ENCODE measurements at places on chromosomes 1 and 21.

- DNase-seq: no peak
Measured at GRCh38 chr1:182149411-182149965, 88.0 kb upstream of the ZNF648 start.

GRCh38 chr1:25128121-25128621 is 104.1 kb downstream of the SYF2 start:
- no peak for DNase-seq

DNA sequence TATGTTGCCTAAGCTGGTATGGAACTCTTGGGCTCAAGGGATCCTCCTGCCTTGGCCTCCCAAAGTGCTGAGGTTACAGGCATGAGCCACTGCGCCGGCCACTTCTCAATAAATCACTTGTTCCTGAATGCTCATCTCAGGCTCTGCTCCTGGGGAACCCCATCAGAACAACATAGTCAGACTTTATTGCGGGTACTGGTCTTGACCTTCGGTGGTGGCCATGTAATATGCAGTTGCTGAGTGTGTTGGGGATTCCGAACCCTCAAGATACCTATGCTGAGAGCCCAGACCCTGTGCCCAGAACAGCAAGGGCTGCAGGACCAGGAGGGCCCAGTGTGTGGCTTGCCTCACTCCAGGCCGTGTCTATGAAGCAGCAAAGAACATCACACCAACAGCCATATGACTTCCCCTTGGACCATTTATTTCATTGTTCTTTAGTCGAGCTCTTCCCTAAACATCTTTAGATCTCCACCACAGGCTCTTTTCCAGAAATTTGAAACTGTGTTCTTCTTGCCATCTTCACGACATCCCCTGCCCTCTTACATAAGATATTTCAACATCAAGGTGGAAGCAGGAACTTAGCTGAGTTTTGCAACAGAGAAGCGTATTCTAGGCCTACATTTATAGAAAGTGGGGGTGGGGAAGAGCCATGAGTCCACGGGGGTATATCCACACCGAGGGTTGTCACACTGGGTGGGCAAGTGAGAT is 12.7 kb upstream of the SDHB start:
- DNase-seq: no peak

GRCh38 chr1:41371630-41372599 is 10.7 kb downstream of the FOXO6 start:
- DNase-seq: no peak

- DNase-seq: no peak
Measured at GRCh38 chr1:55726994-55727393, 511.8 kb upstream of the USP24 start.

DNA sequence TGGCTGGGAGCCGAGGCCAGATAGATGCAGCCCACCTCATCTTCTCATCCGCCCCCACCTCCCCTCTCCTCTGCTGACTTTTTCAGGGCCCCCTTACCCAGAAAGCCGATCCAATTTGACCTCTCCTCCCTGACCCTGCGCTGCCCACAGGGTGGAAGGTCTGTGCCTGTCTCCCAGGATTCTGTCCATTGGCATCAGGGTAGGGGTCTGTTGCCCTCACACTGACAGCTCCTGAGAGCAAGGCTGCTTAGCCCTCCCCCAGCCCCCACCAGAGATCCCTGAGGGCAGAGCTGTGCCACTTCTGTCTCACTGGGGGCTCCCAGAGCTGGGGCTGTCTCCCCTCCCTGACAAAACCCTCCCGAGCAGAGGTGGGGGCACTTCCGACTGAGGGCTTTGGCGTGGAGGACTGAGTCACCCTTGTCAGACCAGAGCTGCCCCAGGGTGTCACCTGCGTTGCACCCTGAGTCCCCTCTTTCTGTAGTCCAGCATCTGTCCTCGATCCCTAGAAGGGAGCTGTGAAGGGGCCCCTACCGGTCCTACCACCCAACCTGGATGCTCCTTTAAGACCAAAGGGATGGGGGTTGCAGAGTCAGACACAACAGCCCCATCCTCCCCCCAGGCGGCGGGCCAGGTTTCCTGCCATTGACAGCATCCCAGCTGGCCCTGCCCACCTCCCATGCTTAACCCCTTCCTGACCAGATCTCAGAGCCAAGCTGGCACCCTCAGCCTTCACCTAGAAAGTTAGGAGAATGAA is 2.4 kb upstream of the FAM110D start:
- no peak for DNase-seq

DNA sequence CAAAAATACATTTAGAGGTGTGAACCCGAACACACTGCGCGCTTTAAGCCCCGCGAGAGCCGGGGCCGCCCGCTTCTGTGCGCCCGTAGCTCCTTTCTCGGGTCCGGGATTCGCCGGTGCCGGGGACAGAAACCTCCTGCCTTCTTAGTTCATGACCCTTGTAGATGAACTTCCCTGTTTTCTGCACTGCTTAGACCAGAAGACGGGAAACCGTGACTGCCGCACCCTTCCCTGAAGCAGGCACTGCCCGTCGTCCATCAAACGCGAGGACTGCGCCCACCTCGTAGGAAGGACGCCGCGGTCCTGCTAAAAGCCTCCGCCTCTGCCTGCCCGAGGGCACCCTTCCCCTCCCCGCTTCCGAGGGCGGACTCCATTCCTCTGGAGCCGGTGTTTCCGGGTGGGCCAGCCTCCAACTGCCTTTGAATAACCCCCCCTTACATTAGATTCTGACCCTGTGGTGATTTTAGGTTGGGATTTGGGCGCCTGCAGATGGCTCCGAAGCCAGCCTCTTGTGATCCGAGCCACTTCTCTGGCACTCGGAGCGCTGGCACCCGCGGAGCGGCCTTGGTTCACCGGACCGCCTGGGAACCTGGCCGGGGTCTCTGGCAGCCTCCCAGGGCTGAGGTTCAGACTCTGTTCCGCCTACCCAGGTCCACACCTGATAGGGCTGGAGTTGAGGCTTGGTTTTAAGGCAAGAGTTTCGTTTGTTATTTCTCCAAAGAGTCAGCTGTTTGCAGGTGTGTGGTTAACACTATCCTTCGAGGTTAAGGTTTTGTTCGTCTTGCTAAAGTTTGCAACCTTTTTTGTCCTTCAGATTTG is 1.2 kb upstream of the PTTG1IP start:
- DNase-seq: no peak

GRCh38 chr1:17207966-17208418 is 3.1 kb downstream of the PADI1 start:
- DNase-seq: peak; percentile 54

DNA sequence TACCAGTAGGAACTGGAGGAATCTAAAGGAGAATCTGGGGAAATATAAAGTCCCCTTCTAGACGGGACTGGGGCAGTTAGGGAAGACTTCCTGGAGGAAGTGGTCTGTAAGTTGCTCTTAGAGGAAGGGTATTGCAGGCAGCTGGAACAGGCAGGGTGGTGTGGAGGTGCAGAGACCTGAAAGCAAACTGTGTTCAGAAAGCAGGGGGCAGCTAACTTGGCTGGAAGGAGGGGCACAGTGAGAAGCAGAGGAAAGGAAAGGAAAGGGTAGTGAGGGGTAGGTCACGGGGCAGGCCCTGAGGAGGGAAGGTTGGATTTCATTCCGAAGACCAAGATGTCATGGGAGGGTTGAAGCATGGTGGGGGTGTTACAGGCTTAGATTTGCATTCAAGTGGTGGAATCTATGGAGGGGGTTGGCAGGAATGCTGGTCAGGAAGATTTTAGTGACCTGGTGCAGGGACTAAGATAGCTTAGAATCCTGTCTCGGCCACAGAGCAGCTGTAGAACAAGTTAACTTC is 240.7 kb downstream of the FOXD2 start:
- DNase-seq: no peak

DNA sequence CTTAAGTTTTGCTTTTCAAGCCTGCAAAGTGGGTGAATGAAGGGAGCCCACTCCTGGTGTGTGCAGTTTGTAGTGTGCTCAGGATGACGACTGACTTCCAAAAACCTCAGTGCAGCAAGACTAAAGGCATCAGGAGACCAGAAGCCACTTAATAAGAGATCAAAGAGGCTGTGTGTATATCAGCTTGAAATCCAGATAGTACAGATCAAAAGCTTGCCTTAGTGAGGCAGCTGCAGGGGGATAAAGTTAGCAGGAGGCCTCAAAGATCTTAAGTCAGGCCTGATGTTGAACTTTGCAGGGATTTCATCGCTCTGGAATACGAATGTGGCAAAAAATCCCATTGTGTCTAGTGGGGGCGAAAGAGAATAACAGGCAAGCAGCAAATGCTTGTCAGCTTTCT is 99.8 kb downstream of the PATJ start:
- DNase-seq: no peak

DNA sequence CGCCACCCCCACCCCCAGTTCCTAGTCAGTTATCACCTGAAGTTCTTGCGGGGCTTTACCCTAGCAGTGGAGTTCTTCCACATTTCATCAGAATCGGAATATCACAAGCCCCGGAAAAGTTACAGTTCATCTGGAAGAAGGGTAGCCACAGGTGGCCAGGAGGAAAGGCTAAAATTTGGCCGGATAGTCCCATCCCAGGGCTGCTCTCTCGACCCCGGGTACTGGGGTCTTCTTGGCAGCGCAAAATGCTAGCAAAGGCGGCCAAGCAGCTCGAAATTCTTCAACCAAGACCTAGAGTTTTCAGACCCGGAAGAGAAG is 7.9 kb downstream of the HLX start:
- DNase-seq: no peak

- DNase-seq: no peak
Measured at GRCh38 chr1:84353695-84354094, 44.6 kb upstream of the DNASE2B start.

DNA sequence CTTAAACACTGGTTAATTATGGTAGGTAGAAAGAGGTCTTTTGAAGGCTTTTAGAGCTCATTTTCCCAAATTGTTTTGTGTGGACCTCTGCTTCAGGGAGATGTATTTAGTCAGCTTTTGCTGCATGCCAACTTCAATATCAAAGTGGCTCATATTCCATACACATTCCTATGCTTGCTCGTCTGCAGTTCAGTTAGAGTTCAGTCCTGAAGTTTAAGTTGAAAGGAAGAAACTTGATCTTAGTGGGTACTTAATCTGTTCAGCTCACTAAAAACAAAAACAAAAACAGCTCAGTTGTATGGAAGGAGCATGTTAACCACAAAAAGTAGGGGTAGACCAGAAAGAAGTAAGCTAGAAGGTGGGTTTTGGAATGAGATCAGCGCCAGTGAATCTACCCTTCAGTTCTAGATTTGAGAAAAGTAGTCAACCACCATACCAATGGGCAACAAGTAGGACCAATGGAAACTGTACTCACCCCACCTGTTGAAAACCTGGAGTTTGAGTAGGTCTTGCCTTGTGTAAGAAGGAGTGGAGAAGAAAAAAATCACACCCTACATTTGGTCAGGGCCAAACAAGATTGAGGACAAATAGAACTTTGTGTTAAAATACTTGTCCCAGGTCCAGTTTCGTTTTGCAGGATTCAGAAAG is 58.0 kb downstream of the LEPR start:
- DNase-seq: no peak

GRCh38 chr1:234186037-234186688 is 187.1 kb upstream of the COA6 start:
- peak; percentile 21 for DNase-seq

- DNase-seq: no peak
Measured at GRCh38 chr1:62228136-62228882, 33.7 kb downstream of the L1TD1 start.

DNA sequence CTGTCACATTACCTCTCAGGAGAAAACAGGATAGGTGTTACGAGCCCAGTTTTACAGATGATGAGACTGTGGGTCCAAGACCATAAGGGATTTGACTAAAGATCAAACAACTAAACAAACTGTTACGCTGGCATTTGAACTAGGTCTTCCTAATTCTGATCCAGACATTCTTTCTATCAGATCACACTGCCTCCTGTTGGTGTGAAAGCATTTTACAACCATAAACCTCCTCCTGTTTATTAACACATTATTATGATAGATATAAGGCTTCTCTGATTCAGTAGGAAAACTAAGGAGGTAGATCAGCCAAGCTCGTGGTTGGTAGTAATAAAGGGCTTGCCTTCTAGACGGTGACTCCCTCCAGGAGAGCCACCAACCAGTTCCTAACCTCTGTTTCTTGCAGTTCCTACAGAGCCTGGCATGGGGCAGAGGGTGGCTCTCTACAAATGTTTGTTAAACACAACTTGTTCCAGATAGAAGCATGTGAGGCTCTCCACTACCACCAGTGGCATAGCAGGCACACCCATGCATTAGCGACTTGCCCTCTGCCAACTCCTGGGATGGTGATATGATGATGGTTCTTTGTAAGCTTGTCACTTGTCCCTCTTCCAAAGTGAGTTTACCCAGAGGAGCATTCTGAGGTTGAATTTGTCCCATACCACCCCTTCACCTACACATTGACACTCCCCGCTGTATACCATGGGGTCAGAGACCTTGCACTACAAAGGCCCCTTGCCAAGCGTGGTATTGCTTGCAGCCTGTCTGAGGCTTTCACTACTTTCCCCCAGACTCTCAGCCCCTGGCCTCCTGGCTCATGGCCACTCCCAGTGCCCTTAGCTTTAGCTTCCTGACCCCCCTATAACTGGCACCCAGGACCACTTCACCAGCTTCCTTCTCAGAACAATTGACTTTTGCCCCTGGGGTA is 96.4 kb upstream of the HOOK1 start:
- no peak for DNase-seq

DNA sequence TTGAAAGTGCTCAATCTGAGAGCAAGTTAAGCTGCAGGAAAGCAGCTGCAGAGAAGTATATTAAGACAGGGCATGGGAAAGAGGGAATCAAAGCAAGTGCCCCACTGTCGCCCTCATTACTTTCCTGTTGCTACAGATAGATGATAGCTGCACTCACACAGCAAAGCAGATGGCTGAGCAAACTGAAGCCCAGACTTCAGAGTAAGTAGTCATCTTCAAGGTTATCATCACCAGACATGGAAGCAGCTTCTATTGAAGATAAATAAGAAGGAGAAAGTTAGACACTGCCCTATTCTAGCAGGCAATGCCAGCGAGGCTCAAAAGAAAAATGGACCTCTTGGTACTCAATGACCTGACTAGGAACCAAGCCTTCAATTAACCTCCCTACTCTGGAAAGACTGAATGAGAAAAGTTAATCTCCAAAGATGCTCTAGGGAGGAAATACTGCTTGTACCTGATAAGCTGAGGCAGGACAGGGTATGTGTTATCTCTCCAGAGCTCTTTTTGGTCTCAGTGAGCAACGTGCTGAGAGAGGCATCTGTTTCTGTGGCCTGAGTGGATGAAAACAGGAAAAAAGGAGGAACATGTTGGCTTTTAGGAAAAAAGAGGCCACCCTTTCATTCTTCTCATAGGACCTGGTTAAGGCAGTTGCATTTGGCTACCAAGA is 11.1 kb upstream of the MRPL9 start:
- DNase-seq: no peak

- DNase-seq: no peak
Measured at GRCh38 chr1:30909365-30910068, 959 bp upstream of the SDC3 start.

GRCh38 chr1:208118841-208119606 is 125.2 kb downstream of the PLXNA2 start:
- no peak for DNase-seq

Measured in stimulated activated CD4-positive, alpha-beta T cell treated with anti-CD3 and anti-CD28 coated beads, Interleukin-12 subunit alpha, Interleukin-12 subunit beta, amount 100 ng/mL, for 48 hours (primary cell).